ENCODE measurements at places on chromosomes 1 and 21.

GRCh38 chr1:168673974-168674683 lies 54.9 kb downstream of the DPT start:
- no peak for DNase-seq

- peak; percentile 34 for DNase-seq
These were observed 398.3 kb downstream of the KCNT2 start for GRCh38 chr1:196209983-196210382.

- DNase-seq: no peak
These were observed 75.5 kb downstream of the LRRC8D start for GRCh38 chr1:89896105-89896942.

- no peak for DNase-seq
These were observed 336.7 kb upstream of the PROX1 start for GRCh38 chr1:213651077-213651476.
